ENCODE measurements at places on chromosomes 13 and 19.

DNA sequence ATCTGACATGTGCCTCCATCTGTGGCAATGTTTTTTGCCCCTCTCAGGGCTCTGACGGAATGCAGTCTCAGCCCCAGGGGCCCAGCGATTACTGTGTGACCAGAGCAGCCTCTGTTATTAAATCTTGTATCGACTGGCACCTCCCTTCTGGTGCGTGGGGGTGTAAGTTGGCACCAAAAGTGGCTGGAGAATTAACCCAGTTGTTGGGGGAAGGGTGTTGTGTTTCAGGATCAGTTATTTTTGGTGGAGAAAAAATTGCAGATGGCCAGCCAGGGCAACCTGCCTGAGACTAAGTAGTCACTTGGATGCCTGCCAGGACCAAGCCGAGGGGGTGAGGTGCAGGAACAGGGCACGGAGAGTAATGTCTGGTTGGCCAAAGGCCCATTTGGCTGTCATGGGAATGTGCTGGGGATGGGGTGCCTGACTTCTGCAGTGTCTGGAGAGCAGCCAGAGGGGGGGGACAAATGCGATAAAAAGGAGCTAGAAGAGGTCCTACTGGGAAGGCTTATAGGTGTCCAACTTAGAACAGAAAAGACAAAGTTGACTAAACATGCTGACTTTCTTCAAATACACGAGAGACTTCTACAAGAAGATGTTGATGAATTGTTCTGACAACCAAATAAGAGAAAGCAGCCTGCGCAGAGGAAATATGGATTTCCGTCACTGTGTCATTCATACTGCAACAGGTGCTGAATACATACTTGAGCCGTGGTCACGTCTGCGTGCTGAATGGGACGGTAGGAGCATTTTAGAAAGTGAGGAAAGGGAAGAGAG lies 69.8 kb downstream of the SIAH3 start:
- H3K4me3 ChIP-seq: no peak overlapping the region
- H3K27ac ChIP-seq: no peak overlapping the region
- H3K4me1 ChIP-seq: no peaks in the 10 kb centered on the region
- no peaks in the 10 kb centered on the region for H3K36me3 ChIP-seq
- no peak for DNase-seq

DNA sequence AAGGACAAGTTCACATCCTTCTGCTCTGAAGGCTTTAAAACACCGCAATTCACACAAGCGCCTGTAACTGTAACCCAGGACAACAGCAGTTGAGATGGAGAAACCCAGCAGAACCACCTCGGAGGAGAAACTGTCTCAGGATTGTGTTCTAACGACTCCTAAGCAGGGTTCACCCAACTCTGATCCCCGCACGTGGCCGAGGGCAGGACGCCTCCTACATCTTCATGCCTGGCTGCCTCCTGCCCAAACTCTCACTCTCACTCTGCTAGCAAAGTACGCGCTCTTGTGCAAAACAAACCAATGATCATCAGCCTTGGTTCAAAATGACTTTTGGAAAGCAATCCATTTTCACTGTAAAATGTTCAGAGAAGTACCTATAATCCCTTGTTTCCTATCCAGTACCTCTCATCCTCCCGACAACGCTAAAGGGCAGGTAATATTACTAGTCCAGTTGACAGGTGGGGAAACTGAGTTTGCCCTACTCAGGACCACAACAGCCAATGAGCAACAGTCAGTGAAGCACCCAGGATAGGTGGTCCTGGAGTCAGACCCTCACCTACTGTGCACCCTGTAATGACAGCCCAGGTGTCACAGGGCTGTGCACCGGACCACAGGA lies 25.6 kb downstream of the EPS15L1 start:
- peaks cover 19% of the 10 kb centered on the region for H3K36me3 ChIP-seq
- peaks cover 51% of the 10 kb centered on the region for H3K4me1 ChIP-seq
- H3K27me3 ChIP-seq: no peaks in the 10 kb centered on the region
- peak overlapping the region; percentile 15 for H3K27ac ChIP-seq
- DNase-seq: no peak
- no peak overlapping the region for H3K4me3 ChIP-seq

GRCh38 chr13:32035716-32036115 lies 4.1 kb downstream of the FRY start:
- DNase-seq: no peak
- H3K27me3 ChIP-seq: peaks cover 23% of the 10 kb centered on the region
- H3K36me3 ChIP-seq: no peaks in the 10 kb centered on the region
- H3K4me1 ChIP-seq: peaks cover 19% of the 10 kb centered on the region

GRCh38 chr13:22127277-22128164 lies 456.6 kb downstream of the FGF9 start:
- no peak overlapping the region for H3K4me3 ChIP-seq
- DNase-seq: no peak
- no peak overlapping the region for H3K27ac ChIP-seq
- no peaks in the 10 kb centered on the region for H3K27me3 ChIP-seq

- no peak overlapping the region for H3K4me3 ChIP-seq
- H3K27me3 ChIP-seq: peaks cover 4% of the 10 kb centered on the region
- H3K27ac ChIP-seq: no peak overlapping the region
- H3K36me3 ChIP-seq: no peaks in the 10 kb centered on the region
- DNase-seq: no peak
These were observed 64.3 kb upstream of the SIAH3 start for GRCh38 chr13:45915686-45916439.

DNA sequence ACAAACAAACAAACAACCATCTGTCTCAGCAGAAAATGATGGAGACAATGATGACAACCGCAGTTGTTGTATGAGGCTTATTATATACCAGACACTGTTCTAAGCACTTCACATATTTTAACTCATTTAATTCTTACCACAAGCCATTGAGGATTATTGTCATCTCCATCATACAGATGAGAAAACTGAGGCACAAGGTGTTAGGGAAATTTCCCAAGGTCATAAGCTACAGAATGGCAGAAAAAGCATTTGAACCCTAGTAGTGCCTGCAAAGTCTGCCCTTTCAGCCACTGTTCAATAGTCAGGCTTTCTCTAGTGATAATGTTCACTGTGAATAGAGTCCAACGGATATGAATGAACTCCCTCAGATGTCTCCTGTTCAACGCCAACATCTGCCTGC lies 60.1 kb downstream of the GPALPP1 start:
- peaks cover 21% of the 10 kb centered on the region for H3K27me3 ChIP-seq
- H3K36me3 ChIP-seq: no peaks in the 10 kb centered on the region
- peaks cover 15% of the 10 kb centered on the region for H3K4me1 ChIP-seq
- DNase-seq: no peak
- H3K4me3 ChIP-seq: no peak overlapping the region
- H3K27ac ChIP-seq: no peak overlapping the region

- no peak within 1 kb of the TSS for H3K27ac ChIP-seq
- peaks cover 67% of the 10 kb centered on the region for H3K27me3 ChIP-seq
- peak; percentile 84 for DNase-seq
- H3K4me3 ChIP-seq: peak within 1 kb of the TSS; percentile 52
- peaks cover 13% of the 10 kb centered on the region for H3K4me1 ChIP-seq
- H3K36me3 ChIP-seq: no peaks in the 10 kb centered on the region
These were observed at the start of gene GPC5 for GRCh38 chr13:91398413-91399188. Gene GPC5 (plus strand): TSS chr13:91398621.

- DNase-seq: no peak
- no peak overlapping the region for H3K27ac ChIP-seq
- peaks cover 57% of the 10 kb centered on the region for H3K36me3 ChIP-seq
- H3K4me1 ChIP-seq: no peaks in the 10 kb centered on the region
These were observed 12.1 kb downstream of the AKAP8 start for GRCh38 chr19:15367439-15367838.

DNA sequence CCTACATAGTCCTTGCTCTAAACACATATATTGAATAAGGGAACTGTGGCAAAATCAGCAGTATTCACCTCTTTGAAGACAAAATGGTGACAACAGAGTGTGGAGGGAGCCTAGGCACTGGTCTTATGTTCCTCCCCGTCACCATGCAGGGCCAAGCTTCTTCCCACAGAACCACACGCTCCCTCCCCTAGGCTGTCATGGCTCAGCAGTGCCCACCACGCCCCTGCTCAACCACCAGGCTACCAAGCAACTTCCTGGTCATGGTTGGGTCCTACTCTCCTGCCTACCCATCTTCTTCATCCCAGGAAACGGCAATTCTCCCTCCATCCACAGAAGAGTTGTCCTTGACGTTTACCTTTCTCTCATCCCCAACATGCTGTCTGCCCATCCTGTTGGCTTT lies 126.1 kb downstream of the CRYL1 start:
- H3K27me3 ChIP-seq: no peaks in the 10 kb centered on the region
- H3K4me1 ChIP-seq: peaks cover 40% of the 10 kb centered on the region
- H3K36me3 ChIP-seq: peaks cover 1% of the 10 kb centered on the region
- H3K4me3 ChIP-seq: no peak overlapping the region

GRCh38 chr19:19656451-19657396 lies 6.8 kb downstream of the ATP13A1 start:
- H3K4me1 ChIP-seq: peaks cover 9% of the 10 kb centered on the region
- H3K27ac ChIP-seq: no peak overlapping the region
- H3K27me3 ChIP-seq: no peaks in the 10 kb centered on the region

Measured in activated CD8-positive, alpha-beta T cell treated with anti-CD3 and anti-CD28 coated beads, Interleukin-2, amount 10 ng/mL, durations not matched to agents 7 days and 5 days (primary cell).